ENCODE measurements at places on chromosomes 1 and 21. TPM values are rescaled to one million over a fixed set of nuclear protein-coding genes. Genes with fewer than 3 reads are reported as not detected.

GRCh38 chr1:53111073-53111556, 31.3 kb downstream of the SLC1A7 start:
- no peak for DNase-seq

SPATA17 gene
- total RNA-seq: 1.2 TPM

GRCh38 chr1:54811066-54811465, 9.9 kb upstream of the TTC22 start:
- DNase-seq: no peak

DNA sequence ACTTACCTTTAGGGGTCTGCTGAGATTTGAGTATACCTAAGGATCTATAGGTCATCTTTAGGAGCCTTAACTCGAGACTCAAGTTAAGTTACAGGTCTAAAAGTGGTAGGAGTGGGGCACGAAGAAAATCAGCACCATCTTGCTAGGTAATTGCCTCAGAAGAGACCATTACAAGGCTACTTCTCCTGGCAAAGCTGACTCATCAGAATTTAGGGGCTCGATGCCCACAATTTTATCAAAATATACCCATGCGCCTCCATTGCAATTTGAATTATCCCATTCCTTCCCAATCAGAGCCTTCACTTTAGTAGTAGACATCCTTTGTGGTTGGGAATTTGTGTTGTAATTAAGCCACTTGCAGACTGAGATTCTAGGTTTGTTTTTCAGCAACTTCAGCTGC, 1994.3 kb downstream of the MRPL39 start:
- no peak for DNase-seq

LRP8 gene
- total RNA-seq: 1.7 TPM

TMEM125 gene
- 0.65 TPM for total RNA-seq

DNA sequence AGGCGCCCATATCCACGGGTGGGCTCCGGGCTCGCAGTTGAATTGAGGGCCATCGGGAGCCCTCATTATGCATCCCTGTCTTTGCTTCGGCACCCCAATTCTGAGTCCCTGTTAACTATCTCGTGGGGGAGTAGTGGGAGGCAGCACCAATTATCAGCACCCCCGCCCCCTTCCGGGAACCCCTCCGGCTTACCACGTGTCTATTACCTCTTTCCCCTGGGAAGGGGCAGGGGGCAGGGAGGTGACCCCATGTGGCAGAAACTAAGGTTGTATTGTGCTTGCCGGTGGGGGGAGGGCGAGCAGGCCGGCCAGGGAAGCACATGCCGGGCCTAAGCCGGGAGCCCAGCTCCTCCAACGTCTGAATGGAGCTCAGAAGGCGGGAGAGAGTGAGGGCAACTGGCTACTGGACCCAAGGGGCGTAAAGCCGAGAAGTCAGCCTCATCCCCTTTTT, 1.0 kb downstream of the LIN28A start:
- DNase-seq: no peak

GRCh38 chr1:62144238-62144831, 50.3 kb upstream of the L1TD1 start:
- no peak for DNase-seq
